Activated B cell treated with CpG ODN at 0.5 μM for 24 hours (primary cell): ENCODE measurements at places on chromosomes 16 and 17. TPM values are rescaled to one million over a fixed set of nuclear protein-coding genes. Genes with fewer than 3 reads are reported as not detected.

The NPIPB2 gene
- total RNA-seq, result 13.8 and 18.7 TPM in 2 replicates

The IL34 gene
- 0.49 and 0.71 TPM in 2 replicates for total RNA-seq

The ACSM5 gene
- not detected in 2 replicates for total RNA-seq

The SDR42E2 gene
- total RNA-seq, result 0.18 and 0.22 TPM in 2 replicates

The RPS2 gene
- 5,116 and 5,913 TPM in 2 replicates for total RNA-seq
